ENCODE measurements at places on chromosomes 1 and 21.

DNA sequence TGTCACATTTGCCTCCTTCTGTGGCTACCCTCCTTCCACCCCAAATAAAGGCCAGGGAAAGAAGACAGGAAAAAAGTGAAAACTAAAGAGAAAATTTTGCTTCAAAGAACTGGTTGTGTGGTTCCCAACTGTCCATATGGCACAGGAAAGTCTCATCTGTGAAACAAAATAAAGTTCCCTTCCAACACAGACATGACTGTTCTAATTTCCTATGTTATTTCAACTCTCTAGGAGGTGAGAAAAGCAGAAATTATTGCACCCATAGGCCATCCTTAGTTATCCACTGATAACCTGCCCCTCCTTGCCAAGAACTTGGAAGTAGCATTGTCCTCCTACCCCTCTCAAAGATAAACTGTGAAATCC is 8.1 kb upstream of the RAB29 start:
- no peak for DNase-seq

DNA sequence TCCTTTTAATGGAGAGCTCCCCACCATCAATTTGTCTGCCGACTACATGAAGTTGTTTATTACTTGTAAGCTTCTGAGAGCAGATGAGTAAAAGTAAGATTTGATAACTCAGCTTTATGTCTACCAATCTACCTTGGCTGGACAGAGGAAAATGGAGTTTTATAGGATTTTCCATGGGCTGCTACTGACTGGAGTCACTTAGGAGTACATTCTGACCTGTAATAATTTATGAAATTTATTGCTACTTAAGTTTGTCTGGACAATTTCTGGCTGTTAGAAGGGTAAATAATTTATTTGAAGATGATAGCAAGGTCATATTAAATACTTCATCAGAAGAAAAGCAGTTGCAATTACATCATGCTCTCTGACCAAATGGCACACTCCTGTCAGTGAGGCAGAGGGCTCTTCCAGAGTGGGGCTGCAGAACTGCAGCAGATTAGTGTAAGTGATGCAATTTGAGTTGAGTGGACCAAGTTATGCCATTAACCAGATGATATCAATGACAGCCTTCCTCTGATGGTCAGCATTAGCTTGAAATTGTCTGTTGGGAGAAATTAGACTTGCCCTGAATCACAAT is 736.7 kb upstream of the PTBP2 start:
- no peak for DNase-seq

- DNase-seq: no peak
Observed at GRCh38 chr1:57770772-57771171, 346.9 kb upstream of the DAB1 start.

GRCh38 chr1:109669246-109669948 is 1.5 kb downstream of the GSTM2 start:
- no peak for DNase-seq

GRCh38 chr1:103108376-103109150 is at the start of gene COL11A1:
TSS of gene COL11A1 (minus strand) at chr1:103108522. CDS start at chr1:103108178, 344 bp downstream.
- DNase-seq: no peak
